ENCODE measurements at places on chromosomes 2 and 18.

DNA sequence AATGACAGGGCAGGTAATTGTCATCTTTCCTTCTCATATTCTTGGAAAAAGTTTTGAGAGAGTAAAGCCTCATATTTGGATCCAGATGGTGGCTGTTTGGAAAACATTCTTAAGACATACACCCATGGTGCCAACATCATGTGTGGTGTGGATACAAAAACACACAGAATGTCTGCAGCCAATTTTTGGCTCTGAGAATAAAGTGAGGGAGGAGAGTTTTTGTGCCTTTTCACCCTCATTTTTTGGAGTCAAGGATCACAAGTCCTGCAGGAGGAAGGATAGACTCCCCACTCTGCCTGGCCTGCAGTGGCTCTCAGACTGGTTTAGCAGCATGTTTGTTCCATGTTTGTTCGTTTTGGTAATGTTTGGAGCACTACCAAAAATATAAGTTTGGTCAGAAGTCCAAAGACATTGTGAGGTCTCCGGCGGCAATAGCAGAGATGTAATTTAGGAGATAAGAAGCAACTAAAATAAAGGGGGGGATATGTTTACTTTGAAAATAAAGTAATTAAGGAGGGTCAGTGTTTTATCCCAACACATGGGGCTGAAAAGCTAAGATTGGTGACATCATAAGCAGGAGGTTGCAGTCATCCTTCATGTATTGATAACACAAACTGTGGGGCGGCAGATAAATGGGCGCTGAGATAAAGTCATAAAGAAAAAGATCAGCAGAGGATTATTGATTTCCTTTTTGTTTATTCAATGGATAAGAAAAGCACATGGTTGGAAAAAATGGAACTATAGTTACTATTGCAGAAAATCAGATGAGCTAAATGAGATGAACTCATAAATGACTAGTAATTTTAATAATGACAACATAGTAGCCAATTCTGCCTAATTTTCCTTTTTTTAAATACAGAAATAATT lies 655 bp downstream of the NOSTRIN start:
- DNase-seq, result no peak

DNA sequence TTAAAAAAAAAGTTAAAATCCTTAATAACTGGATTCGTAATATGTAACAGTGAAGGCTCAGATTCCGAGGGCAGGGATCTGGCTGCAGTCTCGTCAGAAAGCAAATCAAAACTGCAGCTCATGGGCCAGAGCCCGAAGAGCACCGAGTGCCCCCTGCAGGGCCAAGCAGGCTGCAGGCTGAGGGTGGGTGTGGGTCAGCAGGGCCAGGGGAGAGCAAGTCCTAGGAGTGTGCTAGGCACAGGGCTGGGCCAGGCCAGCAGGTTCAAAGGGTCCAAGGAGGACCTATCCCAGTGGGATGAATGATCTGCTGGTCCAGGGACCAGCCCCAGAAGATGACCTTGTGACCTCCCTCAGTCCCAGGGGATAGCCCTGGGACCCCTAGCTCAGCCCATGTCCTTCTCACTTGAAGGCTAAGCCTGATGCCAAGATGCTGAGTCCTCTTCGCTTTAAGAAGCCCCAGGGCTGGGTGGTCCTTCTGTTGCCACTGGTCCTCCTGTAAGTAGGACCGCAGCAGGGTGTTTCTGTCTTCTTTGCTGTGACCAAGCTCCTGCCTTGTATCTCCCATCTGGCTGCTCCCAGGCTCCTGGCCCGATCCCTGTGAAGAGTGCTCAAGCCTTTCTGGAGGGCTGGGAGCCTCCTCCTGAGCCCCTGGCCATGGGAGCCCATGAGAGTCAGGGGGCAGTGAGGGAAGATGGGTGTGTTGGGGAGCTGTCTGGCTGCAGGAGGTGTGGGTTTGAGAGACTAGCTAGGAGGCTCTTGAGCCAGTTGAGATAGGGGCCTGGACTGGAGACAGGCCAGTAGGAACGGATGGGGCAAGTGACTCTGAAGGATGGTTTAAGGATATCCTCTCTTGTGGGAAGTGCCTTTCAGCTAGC lies 150.7 kb downstream of the DYSF start:
- DNase-seq, result no peak

GRCh38 chr2:22596306-22596705 lies 788.7 kb upstream of the KLHL29 start:
- no peak for DNase-seq

DNA sequence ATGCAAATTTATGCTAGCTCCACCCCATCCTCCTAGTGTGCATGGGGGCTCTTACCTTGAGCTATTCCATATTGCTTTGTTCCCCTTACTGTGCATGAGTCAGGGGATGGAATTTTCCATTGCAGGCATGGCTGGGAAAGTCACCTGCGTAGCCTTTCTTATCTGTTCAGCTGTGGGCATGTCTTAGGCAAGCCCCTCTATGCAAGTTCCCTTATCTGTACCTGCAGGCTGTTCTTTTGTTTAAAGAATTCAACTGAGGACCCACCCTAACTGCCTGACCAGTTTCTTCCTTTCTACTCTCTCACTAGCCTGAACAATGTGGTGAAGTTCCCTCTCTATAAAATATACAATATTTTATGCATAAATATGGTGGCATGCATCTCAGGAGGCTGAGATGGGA lies 54.2 kb upstream of the CDCA7 start:
- peak; percentile 18 for DNase-seq

- DNase-seq, result no peak
Observed at GRCh38 chr2:231960810-231961348, 634 bp upstream of the DIS3L2 start.

DNA sequence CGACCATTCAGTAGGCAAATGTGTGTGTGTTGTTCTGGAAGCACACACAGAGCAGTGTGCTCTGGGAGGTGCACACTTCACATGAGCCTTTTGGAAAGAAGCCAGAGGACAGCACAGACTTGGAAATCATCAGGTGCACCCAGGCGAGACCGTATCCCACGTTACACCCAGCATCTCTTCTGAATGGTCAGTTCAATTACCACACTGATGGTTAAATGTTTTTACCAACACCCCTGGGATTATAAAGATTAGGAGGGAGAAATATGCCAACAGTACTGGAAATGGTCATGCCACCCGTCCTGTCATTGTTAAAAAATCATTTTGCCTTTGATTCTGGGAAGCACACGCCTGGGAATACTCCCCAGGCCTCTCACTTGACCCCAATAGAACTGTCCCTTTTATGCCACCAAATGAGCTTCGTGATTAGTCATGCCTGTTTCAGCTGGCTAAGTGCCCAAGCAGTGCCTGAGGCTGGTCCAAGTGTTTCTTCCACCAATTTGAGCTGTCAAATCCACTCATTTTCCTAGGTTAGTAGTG lies 183.7 kb downstream of the NRP2 start:
- no peak for DNase-seq

DNA sequence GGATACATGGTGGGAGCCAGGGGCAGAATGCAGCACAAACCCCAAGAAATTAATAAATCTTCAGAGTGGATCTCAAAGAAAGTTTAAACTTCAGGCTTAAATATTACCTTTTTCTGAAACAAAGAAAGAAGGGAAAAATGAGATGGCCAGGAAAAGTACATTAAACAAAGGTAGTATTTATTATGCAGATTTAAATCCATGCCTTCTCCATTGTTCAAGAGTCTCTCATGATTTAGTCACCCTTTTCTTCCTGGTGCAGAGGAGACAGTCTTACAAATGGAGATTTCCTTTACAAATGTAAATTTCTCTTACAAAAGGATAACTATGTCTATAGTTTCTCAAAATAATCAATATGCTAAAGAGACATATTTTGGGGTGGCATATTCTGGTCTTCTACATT lies 33.4 kb upstream of the PPM1B start:
- DNase-seq, result no peak

DNA sequence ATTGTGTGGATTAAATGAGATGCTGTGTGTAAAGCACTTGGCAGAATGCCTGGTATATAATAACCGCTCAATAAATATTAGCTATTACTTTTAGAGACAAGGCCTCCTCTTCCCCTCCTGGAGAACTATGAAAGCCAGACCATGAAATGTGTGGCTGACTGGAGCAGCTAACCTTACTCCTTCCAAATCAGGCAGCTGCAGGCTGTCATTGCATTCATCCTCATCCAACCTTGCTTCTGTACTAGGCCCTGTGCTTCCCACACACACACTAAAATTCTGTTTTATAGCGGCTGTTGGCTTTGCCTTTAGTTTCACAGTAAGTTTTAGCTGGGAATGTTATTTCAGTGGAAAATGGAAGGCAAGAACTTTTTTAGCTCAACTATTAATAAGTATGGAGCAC lies 10.2 kb upstream of the SP9 start:
- DNase-seq, result no peak

DNA sequence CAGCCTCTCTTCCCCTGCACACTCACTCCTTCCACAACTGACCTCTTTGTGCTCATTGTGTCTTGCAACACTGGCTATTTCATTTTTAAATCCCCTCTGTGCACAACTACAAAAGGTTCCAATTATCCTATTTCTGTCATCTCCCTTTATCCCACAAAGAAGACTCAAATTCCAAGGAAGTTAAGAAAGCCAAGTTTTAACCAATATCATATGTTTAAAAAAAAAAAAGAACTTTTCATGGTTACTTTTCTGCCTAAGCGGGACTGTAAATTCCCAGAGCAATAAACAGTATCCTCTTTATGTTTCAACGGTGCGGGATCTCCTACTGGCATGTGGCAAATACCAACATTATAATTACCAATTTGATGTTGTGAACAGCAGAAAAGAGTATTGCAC lies 83.8 kb downstream of the DOCK10 start:
- peak; percentile 4 for DNase-seq

- no peak for DNase-seq
Observed at GRCh38 chr2:121205321-121205942, 79.6 kb downstream of the TFCP2L1 start.

GRCh38 chr18:21366896-21367295 lies 124.9 kb downstream of the GREB1L start:
- no peak for DNase-seq

- DNase-seq, result no peak
Observed at GRCh38 chr18:50461251-50461650, 86.4 kb downstream of the SKA1 start.

- no peak for DNase-seq
Observed at GRCh38 chr18:68489013-68489792, 225.7 kb downstream of the TMX3 start.

GRCh38 chr2:99489063-99489760 lies 605 bp downstream of the REV1 start:
- peak; percentile 85 for DNase-seq

GRCh38 chr2:23388756-23389514 lies 4.0 kb downstream of the KLHL29 start:
- DNase-seq, result no peak

- DNase-seq, result peak; percentile 52
Observed at GRCh38 chr2:217402761-217403383, 543.0 kb upstream of the TNP1 start.

GRCh38 chr2:100240386-100240785 lies 81.9 kb downstream of the LONRF2 start:
- DNase-seq, result no peak

DNA sequence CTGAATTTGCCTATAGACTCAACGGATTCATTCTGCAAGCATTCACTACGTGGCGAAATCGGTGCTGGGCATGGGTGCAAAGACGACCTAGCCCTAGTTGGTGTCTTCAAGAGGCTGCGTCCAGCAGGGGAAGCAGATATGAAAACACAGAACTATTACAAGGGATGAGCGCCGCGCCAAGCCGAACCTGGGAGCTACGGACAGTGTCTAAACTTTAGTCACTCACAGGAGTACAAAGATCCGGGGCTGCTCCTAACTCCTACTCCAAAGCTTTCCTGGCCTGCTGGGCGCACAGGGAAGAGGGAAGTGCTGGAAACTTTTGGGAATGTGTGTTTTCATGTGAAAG lies 732 bp upstream of the ANXA4 start:
- peak; percentile 78 for DNase-seq

GRCh38 chr18:37539236-37539635 lies 26.4 kb downstream of the CELF4 start:
- DNase-seq, result no peak

DNA sequence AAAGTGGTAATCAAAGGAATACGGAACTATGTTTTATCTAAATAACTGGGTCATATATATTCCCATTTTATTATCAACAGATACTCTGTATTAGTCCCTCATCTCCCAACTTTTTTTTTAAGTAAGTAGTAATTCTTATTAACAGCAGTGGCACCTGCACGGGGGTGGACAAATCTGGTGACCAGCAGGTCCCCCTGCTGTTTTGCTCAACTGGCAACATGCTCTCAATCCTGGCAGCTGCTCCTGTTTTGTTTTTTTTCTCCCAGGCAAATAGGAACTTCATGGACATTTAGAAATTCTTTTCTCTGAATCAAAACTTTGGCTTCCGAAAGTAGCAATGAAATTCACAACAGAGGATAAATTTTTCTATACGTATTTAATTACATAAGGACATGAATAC lies 193.5 kb downstream of the SS18 start:
- no peak for DNase-seq

DNA sequence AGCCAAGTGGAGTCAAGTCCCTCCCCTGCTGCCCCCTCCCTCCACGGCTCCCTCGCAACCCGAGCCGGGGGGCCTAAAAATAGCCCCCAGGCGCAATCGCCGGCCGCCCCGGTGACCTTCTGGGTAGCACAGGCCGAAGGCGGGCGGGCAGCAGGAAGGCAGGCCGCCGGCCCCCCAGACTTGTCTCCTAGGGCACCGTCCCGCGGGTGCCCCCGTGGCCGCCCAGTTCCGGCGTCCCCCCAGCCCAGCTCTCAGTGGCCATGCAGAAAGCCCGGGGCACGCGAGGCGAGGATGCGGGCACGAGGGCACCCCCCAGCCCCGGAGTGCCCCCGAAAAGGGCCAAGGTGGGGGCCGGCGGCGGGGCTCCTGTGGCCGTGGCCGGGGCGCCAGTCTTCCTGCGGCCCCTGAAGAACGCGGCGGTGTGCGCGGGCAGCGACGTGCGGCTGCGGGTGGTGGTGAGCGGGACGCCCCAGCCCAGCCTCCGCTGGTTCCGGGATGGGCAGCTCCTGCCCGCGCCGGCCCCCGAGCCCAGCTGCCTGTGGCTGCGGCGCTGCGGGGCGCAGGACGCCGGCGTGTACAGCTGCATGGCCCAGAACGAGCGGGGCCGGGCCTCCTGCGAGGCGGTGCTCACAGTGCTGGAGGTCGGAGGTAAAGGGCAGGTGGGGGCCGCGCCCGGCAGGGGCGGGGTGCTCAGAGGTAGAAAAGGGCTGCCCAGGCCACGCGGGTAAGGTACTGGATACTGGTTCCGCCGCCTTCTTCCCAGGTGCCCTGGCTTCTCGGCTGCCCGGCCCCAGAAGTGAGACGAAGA lies at the start of gene SPEG:
Gene SPEG, plus strand, starts transcription at position 126 of the 808 bp plus-strand sequence. Its CDS starts 135 bp downstream, at position 261.
- no peak for DNase-seq

- no peak for DNase-seq
Observed at GRCh38 chr2:159149747-159150146, 136.8 kb downstream of the WDSUB1 start.

All from hepatocyte (in vitro differentiated cells).